ENCODE measurements at places on chromosomes 3 and 15. TPM values are rescaled to one million over a fixed set of nuclear protein-coding genes. Genes with fewer than 3 reads are reported as not detected.

DNA sequence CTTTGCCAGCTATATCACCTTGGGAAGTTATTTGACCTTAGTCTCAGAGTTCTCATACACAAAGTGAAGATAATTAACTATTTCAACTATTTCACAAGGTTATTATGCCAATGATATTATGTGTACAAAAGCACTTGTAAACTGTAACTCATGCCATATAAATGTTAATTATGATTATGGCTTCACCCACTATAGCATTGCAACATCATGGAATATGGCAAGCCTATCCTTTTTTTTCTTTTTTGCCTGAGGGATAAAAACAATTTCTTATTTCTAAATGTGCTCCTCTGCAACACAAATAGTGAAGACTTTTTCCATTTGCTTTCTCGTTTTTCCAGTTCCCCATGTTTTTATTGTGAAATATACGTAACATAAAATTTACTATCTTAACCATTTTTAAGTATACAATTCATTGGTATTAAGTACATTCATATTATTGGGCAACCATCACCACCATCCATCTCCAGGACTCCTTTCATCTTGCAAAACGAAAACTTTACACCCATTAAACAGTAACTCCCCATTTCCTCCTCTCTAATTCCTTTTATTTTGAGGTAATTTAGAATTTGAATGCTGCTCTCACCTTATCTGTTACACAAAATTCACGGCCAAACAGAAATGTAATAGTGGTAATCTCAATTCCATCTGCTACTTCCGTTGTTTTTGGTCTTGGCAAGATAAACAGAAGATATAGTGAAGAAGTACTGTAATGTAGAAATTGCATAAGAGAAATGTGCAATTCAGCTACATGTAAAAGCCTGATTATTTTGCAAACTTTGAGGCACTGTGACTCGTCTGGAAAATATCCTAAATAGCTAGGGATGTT is 46.3 kb downstream of the NANOGP8 start:
- H3K27ac ChIP-seq, result no peak overlapping the region
- H3K4me3 ChIP-seq, result no peak overlapping the region
- no peaks in the 10 kb centered on the region for H3K27me3 ChIP-seq
- H3K4me1 ChIP-seq, result no peaks in the 10 kb centered on the region
- no peak for DNase-seq

DNA sequence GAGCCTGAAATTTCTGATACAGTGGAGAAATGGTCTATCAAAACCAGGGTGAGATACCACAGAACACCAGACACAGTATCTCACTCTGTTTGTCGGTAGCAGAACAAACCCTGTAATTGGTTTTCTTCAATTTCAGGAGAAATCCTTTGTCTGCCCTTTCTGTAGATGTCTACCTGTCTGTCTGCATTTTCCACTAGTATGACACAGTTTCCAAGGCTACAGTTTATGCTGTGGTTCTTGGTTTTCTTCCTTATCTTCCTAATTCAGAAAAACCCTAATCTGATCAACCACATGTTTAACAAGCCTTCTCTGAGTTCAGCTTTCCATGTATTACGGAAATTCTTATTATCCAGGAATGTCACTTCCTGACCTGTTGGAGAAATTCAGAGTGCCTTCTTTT is 70.8 kb downstream of the SCN11A start:
- no peak overlapping the region for H3K27ac ChIP-seq
- H3K4me1 ChIP-seq, result peaks cover 7% of the 10 kb centered on the region
- no peak for DNase-seq
- no peaks in the 10 kb centered on the region for H3K36me3 ChIP-seq
- H3K27me3 ChIP-seq, result no peaks in the 10 kb centered on the region

GRCh38 chr15:63545520-63545919 is 41.1 kb downstream of the USP3 start:
- no peak for DNase-seq
- no peak overlapping the region for H3K27ac ChIP-seq
- no peaks in the 10 kb centered on the region for H3K27me3 ChIP-seq

- H3K36me3 ChIP-seq, result no peaks in the 10 kb centered on the region
- no peak overlapping the region for H3K27ac ChIP-seq
- no peaks in the 10 kb centered on the region for H3K4me1 ChIP-seq
- H3K27me3 ChIP-seq, result no peaks in the 10 kb centered on the region
- no peak for DNase-seq
- no peak overlapping the region for H3K4me3 ChIP-seq
These were observed 81.8 kb downstream of the CLDN11 start for GRCh38 chr3:170500462-170500861.

DNA sequence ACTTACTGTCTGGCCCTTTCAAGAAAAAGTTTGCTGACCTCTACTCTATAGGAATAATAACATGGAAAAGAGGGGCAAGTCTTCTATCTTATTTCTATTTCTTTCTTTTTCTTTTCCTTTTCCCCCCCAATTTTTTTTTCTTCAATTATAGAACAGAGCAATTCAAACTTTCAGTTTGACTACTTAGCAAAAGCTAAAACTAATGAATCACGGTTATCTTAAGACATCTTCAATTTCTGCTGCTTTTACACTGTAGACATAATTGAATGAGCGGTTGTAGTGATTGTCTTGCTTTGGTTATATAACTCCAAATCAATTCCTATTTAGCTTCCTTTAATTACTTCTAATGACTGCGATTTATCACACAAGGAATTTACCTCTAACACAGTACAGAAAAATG is 74.3 kb upstream of the P2RY1 start:
- H3K27ac ChIP-seq, result no peak overlapping the region
- no peaks in the 10 kb centered on the region for H3K36me3 ChIP-seq
- no peak for DNase-seq
- no peaks in the 10 kb centered on the region for H3K27me3 ChIP-seq

GRCh38 chr3:20047976-20048883 is 8.0 kb downstream of the KAT2B start:
- no peak overlapping the region for H3K4me3 ChIP-seq
- no peak for DNase-seq
- H3K36me3 ChIP-seq, result no peaks in the 10 kb centered on the region
- H3K4me1 ChIP-seq, result peaks cover 21% of the 10 kb centered on the region

Gene SAMD7
- not detected for total RNA-seq

Gene TEX55
- not detected for total RNA-seq

Gene SMCO1
- not detected for total RNA-seq

Gene UBE2E1
- 376 TPM for total RNA-seq

Gene GOLGA6L9
- 12.1 TPM for total RNA-seq

Measured in neural progenitor cell (in vitro differentiated cells).